Stimulated activated memory B cell treated with anti-CD40 and anti-IgM and Interleukin-4, amounts not matched to agents 10 μg/mL and 1 μg/mL and 100 μg/mL, for 72 hours (primary cell): ENCODE measurements at places on chromosomes 12 and 14.

DNA sequence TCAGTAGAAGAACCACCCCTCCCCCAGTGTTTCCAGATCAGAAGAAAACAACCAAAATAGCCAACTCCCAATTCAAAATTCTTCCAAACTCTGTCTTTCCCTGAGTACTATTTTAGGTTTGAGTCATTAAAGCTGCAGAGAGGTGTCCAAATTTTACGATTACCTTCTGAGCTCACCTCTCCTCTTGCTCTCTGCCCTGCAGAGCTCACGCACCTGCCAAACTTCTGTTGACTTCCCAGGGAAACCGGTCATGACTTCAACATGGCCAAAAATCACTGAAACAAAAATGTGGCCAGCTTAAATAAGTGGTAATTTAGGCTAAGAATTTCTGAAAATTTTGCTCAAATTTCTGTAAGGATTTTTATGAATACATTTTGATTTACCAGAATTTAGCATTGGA lies 70.9 kb upstream of the OTX2 start:
- no peak for ATAC-seq

DNA sequence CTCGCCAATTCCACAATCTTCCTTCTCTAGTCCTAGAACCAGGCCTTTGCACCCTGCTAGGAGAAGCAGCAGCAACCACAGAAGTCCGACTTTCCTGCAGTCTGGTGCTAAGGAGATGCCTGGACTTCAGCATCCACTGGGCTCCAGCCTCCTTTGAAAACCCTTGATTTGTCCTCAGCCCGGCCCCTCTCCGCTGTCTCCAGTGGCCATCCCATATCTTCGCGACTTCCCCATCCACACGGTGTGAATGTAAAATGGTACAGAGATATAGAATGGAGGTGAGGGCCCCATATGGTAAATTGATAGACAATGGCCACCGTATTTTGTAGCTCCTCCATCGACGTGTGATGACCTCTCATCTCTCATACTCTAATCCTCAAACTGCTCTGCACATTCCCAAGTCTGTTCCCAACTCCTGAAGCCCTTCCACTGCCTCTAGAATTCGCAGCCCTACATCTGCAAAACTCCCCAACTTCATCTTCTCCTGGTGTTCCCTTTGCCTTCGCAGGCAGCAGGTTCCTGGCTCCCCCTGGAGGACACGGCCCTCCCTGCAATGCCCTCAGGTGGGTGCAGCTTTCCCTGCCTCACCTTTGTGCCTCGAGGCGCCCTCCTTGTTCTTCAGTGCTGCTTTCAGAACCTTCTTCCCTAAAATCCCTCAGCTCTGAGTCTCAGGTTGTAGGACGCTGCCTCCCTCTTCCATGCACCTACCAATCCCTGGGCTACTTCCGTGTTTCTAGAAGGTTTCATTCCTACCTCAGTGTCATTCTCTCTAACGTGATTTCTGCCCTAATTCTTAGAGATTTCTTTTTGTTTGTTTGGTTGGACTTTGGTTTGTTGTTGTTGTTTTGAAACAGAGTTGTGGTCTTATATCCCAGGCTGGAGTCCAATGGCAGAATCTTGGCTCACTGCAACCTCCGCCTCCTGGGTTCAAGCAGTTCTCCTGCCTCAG lies 36.7 kb downstream of the TMBIM6 start:
- peak; percentile 77 for ATAC-seq

DNA sequence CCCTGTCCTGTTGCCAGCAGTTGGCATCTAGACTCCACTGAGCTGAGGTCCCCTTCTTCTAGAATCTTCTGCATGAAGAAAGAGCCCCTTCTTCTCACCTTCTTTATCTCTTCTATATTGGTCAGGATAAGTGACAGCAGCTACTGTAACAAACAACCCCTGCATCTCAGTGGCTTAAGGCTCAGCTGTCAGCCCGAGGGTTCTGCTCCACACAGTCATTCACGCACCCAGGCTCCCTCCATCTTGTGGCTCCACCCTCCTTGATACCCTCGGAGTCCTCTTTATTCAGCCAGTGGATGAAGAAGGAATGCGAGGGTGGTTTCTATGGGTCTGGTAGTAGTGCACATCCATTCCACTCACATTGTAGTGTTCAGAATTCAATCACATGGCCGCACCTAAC lies 10.5 kb upstream of the RFLNA start:
- ATAC-seq, result no peak

GRCh38 chr12:49086116-49086515 lies 8.5 kb downstream of the DHH start:
- no peak for ATAC-seq

- no peak for ATAC-seq
Observed at GRCh38 chr12:114665411-114666260, 18.3 kb downstream of the TBX3 start.

GRCh38 chr14:22803687-22803974 lies 11.6 kb downstream of the SLC7A7 start:
- ATAC-seq, result peak; percentile 77

DNA sequence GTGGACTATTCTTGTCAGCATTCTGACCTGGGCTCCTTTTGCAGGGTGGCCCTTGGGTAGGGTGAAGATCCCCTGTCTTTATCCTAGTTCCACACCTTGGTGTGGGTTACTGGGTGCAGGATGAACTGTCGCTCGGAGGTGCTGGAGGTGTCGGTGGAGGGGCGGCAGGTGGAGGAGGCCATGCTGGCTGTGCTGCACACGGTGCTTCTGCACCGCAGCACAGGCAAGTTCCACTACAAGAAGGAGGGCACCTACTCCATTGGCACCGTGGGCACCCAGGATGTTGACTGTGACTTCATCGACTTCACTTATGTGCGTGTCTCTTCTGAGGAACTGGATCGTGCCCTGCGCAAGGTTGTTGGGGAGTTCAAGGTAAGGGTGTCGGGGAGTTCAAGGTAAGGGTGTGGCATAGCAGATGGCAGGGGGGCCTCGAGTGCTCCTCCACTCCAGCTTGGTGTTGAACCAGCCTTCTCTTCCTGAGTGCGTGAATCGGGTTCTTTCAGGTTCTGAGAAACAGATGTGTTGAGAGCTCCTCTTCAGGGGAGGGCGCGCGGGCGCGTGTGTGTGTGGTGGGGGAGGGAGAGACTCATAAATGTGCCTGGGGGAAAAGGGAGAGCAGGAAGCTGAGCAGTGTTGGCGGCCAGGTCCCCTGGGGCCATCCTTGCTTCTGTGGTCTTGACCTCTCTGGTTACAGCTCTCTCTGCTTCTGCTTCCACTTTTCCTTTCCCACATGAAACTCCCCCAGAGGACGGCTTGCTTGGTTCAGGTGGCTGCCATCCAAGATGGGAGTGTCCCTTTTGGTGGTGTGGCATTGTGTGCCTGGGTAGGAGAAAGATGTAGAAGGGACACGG lies 4.0 kb downstream of the ATG101 start:
- ATAC-seq, result no peak

- no peak for ATAC-seq
Observed at GRCh38 chr14:73153272-73153671, 17.0 kb downstream of the PSEN1 start.

- no peak for ATAC-seq
Observed at GRCh38 chr14:67010602-67011001, 178.6 kb upstream of the GARIN2 start.

DNA sequence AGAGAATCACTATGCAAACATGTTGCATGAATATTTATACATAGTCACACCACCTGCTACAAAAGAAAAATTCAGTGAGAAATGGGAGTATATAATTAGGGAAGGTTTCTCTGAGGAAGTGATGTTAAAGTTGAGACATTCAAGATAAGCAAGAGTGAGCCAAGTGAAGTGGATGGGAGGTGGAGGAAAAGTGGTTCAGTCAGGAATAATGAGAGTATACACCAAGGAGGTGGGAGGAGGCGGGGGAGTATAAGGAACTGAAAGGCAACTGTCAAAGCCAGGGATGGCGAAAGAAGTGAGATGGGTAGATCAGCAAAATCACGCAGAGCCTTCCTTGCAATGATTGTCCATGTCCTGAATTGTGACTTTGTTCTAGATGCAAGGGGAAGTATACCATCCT lies 33.7 kb downstream of the PRKD1 start:
- ATAC-seq, result no peak

- no peak for ATAC-seq
Observed at GRCh38 chr12:50571786-50572185, 67.0 kb downstream of the DIP2B start.

DNA sequence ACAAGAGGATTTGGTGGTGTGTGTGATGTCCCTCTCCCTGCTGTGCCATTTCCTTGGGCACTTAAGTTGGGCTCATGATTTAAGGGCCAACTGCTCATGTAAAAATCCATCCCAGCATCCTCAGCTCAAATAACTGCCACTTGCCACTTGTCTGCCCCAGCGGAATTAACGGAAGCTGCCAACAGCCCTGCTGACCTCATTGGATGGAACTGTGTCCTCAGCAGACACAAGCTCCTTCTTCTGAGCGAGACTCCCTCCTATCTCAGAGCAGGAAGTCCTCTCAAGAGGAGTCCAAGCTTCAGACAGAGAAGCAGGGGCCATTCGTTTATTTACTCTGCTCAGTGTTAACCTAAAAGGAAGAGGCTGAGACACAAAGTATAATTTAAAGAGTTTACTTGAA lies 29.6 kb upstream of the PRMT8 start:
- ATAC-seq, result no peak

DNA sequence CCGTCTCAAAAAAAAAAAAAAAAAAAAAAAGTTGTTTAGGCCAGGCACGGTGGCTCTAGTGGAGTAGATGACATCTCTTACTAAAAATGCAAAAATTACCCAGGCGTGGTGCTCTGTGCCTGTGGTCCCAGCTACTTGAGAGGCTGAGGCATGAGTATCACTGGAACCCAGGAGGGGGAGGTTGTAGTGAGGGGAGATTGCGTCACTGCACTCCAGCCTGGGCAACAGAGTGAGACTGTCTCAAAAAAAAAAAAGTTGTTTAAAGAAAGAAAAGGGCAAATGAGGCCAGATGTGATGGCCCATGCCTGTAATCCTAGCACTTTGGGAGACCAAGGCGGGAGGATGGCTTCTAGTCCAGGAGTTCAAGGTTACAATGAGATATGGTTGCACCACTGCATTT lies 36.6 kb upstream of the SPPL3 start:
- ATAC-seq, result no peak

DNA sequence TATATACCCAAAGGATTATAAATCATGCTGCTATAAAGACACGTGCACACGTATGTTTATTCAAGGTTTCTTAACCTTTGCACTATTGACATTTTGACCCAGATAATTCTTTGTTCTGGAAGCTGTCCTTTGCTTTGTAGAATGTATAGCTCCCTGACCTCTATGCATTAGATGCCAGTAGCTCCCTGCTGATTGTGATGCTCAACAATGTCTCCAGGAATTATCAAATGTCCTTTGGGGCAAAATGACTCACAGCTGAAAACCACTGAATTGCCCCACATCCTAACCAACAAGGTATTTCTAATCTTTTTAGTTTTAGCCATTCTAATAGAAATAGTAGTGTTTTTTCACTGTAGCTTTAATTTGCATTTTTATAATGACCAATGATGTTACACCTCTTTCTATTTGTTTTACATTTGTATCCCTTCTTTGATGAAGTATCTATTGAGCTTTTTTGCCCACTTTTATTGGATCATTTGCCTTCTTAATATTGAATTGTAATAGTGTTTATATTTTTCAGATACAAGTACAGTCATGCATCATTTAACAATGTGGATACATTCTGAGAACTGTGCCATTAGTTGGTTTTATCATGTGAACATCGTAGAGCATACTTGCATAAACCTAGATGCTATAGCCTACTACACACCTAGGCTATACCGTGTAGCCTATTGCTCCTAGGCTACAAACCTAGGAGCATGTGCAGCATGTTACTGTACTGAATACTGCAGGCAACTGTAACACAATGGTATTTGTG lies 10.4 kb upstream of the NOPCHAP1 start:
- ATAC-seq, result no peak

GRCh38 chr14:76613616-76614015 lies 147.7 kb upstream of the VASH1 start:
- no peak for ATAC-seq

DNA sequence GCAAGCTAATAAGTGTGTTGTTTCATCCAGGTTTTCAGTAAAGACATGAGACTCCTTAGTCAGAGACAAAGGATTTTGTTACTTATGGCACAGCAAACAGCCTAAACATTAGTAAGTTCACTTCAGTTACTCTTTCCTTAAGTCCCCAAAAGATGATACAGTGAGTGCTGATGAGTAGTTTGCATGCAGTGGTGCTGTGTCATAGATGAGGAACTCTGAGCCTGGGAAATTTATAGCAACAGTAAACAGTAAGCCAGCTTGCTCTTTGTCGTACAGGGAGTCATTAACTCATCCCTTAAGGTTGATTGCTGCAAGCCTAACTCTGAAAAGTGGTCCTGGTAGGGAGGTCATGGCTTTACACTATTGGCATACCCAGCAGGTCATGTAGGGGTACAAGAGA lies 208.6 kb upstream of the OR4E1 start:
- no peak for ATAC-seq

- ATAC-seq, result no peak
Observed at GRCh38 chr12:1056390-1056789, 65.4 kb downstream of the ERC1 start.

DNA sequence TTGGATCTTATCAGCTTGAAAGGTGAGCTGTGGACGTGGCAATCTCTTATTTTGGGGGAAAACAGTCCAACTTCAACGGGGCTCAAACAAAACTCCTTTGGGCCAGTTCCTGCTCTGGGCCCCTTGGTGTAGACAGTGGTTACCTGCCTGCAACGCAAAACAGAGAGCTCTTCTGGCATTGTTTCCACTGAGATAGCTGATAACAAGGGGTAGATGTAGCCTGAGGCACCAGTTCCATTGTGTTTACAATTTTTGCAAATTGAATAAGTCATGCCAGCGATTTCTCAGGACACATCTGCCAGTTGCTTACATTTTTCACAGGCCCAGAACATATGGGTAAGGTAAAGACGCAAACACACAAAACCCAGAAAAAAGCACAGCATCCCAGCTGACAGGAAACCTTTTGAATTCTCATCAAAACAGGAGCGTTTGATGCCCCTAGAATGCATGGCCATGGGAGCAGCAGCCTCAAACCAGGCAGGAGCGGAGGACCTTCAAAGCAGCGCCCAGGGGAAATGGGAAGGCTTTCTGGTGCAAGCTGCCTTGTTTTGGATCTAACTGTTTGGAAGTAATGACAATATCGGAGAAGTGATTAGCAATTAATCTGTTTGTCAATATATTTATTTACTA lies 259.7 kb downstream of the AACS start:
- ATAC-seq, result no peak

DNA sequence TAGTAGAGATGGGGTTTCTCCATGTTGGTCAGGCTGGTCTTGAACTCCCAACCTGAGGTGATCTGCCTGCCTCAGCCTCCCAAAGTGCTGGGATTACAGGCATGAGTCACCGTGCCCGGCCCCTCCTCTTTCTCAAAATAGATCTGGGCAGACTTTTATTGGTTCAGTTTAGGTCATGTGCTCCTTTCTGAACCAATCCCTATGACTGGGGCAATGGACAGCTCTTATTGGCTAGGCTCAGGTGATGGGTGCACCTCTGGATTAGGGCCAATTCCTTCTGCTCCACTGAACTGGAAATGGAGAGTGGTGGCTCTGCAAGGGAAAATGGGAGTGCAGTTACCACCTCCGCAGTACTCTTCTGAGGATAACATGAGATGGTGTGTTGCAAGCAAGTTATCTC lies 6.2 kb upstream of the ATP6V0A2 start:
- ATAC-seq, result no peak

GRCh38 chr14:88563845-88564244 lies 1.0 kb downstream of the ZC3H14 start:
- no peak for ATAC-seq
